ENCODE measurements at places on chromosomes 5 and 9.
A peak's percentile ranks its signal among the peaks of the same experiment; 100 is the strongest.

- no peak for DNase-seq
Measured at GRCh38 chr5:35012796-35013195, 35.0 kb downstream of the AGXT2 start.

GRCh38 chr9:136882109-136882946, 4.0 kb upstream of the TRAF2 start:
- DNase-seq, result peak; percentile 96

DNA sequence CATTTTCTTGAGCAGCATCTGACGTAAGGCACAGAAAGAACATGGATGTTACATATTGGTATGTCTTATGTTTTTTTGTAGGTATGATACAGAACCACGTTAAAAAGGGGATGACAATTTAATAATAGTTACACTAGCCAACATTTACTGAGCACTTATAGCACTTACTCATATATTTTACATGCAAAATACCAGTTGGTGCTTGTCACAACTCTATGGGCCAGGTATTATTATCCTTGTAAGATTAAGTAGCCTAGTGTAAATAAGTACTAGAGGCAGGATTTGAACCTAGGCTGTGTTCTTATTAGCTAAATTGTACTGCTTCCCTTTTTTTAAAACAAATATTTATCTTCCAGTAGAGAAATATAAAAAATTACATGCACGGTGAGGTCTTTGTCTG, 83.5 kb downstream of the RANBP17 start:
- no peak for DNase-seq

DNA sequence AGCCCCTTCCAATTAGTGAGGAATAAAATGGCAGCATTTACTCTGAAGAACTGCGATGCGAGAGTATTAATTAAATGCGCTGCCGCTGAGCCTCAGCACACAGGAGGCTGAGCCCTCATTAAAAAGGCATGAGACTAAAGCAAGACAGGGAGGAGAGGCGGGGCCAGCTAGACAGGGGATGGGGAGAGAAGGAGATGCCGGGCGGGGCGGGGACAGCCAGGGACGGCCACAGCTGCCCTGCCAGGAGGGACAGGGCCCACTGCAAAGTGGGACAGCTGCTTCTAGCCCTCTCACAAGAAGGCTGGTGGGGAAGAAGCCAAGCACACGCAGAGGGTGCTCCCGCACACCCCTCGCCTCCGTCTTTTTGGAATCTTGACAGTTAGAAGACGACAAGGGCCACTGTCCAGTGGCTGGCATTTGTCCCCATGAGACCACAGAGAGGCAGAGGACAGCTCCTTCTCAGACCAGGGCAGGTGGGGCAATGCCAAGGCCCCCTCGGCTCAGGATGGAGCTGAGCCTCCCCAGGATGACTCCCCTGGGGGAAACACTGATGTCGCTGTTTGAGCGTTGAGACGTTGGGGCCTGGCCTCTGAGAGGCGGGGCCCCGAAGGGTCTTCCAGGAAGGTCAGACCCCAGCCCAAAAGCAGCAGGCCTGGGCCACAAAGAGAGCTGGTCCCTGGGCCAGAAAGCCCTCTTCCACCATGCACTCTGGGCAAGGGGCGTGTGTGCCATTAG, 26.9 kb downstream of the ADAMTS2 start:
- DNase-seq, result no peak

DNA sequence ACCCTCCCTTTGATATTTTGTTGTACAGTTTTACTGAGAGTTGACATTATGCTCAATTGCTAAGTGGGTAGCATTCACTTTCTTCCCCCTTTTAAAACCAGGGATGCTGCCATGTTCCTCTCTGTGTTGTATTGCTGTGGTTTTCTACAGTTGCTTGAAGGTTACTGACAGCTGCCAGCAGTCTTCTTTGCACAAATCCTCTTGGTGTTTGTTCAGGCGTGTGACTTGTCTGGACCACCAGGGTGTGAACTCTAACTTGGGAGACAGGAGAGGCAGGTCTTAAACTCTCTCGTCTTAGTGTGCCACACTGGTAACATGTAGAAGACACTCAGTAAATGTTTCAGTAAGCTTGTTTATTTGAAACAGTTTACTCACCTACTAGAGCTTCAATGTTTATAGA, 25.1 kb downstream of the SLC44A1 start:
- no peak for DNase-seq

GRCh38 chr5:8209500-8209899, 340.6 kb downstream of the MTRR start:
- no peak for DNase-seq

DNA sequence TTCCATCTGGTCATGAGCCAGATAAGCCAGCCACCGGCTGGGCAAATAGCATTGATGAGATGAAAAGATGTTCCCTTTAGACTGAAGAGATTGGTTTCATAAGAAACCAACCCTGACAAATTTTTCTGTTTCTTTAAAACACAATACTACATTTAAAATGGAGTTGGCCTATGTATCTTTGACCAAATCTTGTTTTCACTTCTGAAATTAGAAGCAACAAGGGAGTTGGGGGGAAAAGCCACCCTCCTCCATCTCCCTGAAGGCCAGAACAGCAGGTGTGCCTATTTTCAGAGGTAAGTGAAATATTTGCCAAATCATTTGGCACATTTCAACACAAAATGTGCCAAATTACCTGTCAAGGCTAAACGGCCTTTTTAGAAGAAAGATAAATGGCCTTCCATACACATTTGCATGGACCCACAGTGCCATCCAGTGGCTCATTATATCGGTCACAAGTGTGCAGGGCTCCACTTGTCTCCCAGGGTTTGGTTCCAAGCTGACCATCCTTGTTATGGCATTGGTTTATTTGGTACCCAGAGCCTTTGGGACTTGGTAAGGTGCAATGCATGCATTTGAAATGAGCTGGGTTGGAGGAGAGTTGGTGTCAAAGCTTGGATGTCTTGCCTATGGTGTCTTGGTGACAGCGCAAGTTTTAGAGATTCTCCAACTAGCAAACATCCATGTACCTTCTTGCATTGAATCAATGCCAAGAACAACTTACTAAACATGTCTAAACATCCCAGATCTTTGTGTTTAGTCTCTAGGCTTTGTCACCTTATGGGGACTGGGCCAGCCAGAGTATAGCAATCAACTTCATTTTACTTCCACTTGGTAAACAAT, 372.0 kb upstream of the KIF2A start:
- no peak for DNase-seq

DNA sequence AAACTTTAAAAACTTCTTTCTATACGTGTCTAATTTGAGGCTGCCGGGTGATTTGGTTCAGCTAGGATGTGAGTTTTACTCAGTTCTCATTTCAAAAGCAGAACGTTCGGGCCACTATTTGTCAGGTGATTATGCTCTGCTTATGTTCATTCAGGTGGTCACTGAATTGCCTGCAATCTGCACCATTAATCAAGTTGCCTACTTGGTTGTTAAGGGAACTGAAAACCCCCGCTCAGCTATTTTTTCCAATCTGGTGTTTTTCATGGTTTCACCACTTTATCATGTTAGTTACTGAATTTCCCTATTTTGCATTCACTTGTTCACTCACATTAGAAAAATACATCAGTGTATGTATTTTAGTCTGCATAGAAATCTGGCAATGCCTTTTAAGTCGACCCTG, 523.0 kb downstream of the CSNK1G3 start:
- no peak for DNase-seq

DNA sequence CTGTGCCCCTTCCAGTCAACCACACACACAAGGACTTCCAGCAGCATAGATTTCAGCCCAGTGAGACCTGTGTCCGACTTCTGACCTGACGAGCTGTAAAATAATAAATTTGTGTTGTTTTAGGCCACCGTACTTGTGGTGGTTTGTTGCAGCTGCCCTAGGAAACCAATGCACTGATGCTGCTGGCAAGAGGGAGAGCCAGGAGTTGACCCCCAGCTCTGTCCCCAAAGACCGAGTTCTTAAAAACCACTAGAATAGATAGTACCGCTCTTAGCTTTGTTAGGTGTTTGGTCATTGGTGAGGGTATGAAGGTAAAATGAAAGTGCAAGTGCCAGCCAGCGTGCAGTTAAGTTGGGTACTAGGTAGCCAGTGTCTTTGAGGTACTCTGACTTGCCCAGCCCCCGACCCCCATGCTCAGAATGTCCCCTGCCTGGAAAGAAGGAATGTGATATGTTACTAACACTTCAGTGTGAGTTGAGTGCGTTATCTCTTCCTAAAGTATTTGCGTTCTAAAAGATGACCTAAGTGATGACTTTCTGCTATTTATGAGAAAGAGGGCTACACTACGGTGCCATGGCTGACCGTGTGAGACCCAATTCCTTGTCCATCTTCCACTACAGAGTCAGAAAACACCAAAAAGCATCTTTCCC, 185.6 kb downstream of the AOPEP start:
- DNase-seq, result no peak

- no peak for DNase-seq
Measured at GRCh38 chr5:154215571-154216325, 25.2 kb downstream of the GALNT10 start.

GRCh38 chr9:122904466-122904822, 715 bp downstream of the RC3H2 start:
- no peak for DNase-seq

GRCh38 chr9:10605388-10605787, 7.4 kb downstream of the PTPRD start:
- DNase-seq, result no peak

GRCh38 chr5:32329395-32329834, 16.7 kb upstream of the MTMR12 start:
- DNase-seq, result peak; percentile 34

GRCh38 chr9:10875752-10876151, 262.9 kb upstream of the PTPRD start:
- no peak for DNase-seq
